ENCODE measurements at places on chromosomes 11 and 22.

- no peak overlapping the region for H3K4me3 ChIP-seq
- peak; percentile 50 for DNase-seq
- peaks cover 4% of the 10 kb centered on the region for H3K4me1 ChIP-seq
- peaks cover 25% of the 10 kb centered on the region for H3K36me3 ChIP-seq
- no peaks in the 10 kb centered on the region for H3K27me3 ChIP-seq
- peak overlapping the region; percentile 38 for H3K27ac ChIP-seq
Observed at GRCh38 chr11:18347471-18348125, 25.2 kb downstream of the GTF2H1 start.

- H3K4me1 ChIP-seq = peaks cover 3% of the 10 kb centered on the region
- H3K36me3 ChIP-seq = no peaks in the 10 kb centered on the region
- no peak overlapping the region for H3K4me3 ChIP-seq
- H3K27me3 ChIP-seq = no peaks in the 10 kb centered on the region
- peak; percentile 22 for DNase-seq
Observed at GRCh38 chr11:61776561-61777075, 15.8 kb downstream of the TMEM258 start.

DNA sequence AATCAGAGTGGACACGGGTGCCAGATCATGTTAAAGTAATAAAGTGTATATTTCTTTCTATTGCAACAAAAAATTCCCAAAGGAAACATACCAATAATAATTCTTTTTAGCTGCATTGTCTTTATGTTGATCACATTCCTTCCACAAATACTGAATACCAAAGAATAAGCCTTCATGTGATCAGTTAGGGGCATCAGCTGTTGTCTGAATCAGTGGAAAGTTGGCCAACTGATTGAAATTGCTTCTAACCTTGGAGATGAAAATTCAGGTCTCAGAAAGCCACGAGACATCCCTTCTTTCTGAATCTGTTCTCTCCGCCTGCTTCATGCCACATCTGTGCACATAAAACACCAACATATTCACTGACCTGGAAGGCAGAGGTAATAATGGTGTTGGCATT is 785.2 kb downstream of the KCNA4 start:
- H3K27me3 ChIP-seq = no peaks in the 10 kb centered on the region
- H3K4me1 ChIP-seq = no peaks in the 10 kb centered on the region
- H3K4me3 ChIP-seq = no peak overlapping the region
- no peak overlapping the region for H3K27ac ChIP-seq

DNA sequence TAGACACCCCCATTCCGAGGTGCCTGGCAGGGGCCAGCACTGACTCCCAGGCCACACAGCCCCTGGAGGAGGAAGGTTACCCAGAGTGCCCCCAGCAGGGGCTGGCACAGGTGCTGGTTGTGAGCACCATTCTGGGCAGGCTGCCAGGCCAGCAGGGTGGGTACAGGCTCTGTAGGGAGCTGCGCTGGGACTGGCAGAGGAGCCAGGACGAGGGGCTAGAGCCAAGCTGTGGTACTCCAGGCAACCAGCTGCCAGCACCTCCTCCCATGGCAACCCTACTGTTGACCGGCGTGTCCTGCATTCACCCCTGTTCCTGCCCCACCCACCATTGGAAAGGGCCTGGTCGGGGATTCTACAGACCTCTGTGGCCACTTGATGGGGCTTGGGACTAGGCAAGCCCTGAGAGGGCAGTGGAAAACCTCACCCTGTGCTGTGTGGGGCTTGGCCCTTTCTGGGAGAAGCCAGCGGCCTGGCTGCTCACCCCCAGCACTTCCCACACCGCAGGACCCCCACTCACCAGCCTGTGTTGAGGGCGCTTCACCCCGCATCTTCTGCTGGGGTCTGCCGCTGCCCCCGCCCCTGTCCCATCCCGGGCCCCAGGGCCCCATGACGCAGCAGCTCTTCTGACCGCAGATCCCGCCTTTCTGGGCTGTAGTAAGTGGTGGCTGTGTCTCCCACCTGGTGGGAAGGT is 1.9 kb downstream of the CLDN5 start:
- H3K36me3 ChIP-seq = no peaks in the 10 kb centered on the region
- H3K27ac ChIP-seq = no peak overlapping the region
- peaks cover 13% of the 10 kb centered on the region for H3K4me1 ChIP-seq

DNA sequence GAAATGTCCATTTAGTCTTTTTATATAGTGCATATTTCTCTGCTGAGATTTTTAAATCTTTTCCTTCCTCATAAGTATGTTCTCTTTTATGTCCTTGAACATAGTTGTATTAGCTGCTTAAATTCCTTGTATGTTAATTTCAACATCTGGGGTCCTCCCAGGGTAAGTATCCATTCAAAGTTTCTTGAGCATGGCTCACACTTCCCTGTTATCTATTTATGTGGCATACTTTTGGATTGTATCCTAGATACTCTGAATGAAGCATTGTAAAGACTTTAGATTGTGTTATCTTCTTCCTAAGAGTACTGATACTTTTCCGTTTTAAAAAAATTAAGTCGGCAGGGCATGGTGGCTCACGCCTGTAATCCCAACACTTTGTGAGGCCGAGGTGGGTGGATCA is 28.4 kb upstream of the PITPNB start:
- H3K27me3 ChIP-seq = no peaks in the 10 kb centered on the region
- no peak overlapping the region for H3K4me3 ChIP-seq
- H3K4me1 ChIP-seq = no peaks in the 10 kb centered on the region
- H3K36me3 ChIP-seq = no peaks in the 10 kb centered on the region
- H3K27ac ChIP-seq = no peak overlapping the region
- DNase-seq = no peak

All from astrocyte (in vitro differentiated cells and primary cell).